ENCODE measurements at places on chromosomes 5 and 9.

DNA sequence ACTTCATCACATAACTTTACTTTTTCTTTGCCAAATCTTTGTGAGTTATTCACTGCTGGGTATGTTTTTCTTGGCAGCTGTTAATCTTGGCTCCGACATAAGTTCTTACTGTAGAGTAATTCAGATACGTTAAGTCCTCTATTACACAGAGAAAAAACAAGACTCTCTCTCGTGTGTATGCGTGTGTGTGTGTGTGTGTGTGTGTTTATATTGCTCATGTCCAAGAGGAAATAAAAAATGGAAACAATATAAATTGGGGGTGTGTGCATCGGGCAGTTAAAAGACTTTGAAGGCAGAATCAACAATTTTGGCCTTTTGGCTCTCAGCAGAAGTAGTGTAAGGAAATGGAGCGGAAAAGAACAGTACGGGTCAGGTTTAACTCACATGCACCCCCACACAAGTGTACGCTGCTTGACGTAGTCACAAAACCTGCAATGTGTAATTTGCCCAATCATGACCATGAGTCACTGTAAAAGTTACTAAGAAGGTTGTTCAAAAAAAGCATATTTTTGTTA is 67.2 kb upstream of the IFNE start:
- DNase-seq: no peak

DNA sequence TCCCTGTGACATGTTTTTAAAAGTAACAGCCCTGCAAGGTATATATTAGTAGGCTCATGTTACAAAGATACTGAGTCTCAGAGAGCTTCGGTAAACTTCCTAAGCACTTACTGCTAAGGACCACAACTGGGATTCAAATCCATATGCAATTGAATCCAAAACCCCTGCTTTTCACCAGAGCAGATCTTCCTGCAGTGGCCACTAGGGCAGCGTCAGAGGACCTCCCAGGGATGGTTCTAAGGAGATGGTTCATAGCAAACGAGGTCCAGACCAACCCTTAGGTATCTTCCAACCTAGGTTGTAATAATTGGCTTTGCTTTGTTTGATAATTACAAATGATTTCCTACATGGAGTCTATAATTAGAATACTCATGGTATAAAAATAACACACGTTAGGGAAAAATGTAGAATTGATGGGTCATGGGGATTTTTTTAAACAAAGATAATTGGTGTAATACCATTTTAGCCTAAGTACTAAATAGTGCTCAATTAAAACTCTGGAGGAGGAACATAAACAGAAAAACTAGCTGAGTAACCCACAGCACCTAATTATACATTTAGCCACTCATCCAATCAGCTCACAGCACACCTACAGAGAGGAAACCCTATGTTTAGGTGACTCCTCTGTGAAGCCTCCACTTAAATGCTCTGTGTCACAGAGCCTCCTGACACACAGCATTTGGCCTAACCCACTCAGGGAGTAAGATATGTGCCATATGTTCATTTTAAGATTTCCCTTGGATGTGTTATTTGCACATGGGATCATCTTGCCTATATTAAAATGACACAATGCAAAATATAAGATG is 10.0 kb upstream of the CAST start:
- peak; percentile 4 for DNase-seq

DNA sequence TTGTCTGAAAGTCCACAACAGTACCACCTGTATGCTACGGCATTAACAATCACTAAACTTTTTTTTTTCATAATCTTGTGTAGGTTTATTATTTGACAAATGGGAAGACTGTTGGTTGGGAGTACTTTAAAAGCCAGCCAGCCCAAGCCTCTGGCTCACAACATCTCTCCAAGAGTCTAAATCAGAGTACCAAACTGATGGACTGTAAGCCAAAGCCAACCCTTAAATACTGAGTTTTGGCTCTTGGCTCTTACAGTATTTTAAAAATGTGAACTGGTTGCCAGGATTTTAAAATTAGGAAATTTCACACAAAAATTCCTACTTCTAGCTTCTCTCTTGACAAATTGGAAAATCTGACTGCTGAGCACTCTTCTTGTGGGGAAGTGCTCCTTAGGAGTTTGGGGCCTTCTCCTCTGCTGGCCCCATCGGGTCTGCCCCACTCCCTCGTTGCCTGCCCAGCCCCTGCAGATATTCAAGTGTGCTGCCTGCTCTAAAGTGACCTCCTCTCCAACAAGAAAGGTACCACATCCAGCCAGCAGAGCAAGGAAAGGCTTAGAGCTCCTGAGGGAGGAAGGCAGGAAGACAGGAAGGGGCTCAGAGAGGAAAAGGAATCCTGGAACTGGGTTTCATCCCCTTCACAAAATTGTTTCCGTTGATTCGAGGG is 21.8 kb upstream of the TMOD1 start:
- DNase-seq: no peak

DNA sequence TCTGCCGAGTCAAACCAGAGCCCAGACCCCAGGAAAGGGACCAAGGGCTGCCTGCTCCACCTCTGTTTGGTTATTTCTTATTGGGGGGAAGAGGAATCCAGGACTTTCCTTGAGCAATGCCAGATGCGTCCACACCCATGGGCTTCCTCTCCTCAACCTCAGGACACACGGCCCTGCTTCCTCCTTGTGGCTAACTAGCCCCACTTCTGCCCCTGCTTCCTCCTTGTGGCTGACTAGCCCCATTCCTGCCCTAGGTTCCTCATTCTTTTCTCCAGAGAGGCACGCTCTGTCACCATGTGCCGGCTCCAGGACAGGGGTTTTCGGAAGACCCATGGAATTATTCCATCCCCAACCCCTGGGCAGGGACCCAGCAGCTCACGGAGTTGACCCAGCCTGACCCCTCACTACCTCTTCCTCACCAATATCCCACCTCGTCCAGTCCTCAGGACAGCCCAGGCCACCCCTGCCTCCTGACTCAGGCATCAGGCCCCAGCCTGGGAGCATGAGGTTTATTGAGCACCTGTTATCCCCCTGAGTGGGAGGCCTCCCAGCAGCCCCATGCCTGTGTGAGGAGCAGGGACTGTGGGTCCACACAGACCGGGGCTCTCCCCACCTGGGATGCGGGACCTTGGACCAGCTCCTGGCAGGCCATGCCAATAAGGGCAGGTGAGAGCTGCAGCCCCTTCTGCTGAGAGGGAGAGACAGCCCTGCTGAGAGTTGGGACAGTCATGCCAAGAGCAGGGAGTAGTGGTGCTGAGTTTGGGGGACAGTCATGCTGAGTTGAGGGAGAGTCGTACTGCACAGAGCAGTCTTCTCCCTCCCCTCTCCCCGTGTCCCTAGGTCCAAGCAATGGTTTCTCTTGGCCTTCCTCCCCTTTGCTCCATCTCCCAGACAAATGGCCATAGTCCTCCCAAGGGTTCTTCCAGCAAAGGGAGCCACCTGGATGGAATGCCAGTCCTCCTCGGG is 11.8 kb upstream of the FCN1 start:
- no peak for DNase-seq

DNA sequence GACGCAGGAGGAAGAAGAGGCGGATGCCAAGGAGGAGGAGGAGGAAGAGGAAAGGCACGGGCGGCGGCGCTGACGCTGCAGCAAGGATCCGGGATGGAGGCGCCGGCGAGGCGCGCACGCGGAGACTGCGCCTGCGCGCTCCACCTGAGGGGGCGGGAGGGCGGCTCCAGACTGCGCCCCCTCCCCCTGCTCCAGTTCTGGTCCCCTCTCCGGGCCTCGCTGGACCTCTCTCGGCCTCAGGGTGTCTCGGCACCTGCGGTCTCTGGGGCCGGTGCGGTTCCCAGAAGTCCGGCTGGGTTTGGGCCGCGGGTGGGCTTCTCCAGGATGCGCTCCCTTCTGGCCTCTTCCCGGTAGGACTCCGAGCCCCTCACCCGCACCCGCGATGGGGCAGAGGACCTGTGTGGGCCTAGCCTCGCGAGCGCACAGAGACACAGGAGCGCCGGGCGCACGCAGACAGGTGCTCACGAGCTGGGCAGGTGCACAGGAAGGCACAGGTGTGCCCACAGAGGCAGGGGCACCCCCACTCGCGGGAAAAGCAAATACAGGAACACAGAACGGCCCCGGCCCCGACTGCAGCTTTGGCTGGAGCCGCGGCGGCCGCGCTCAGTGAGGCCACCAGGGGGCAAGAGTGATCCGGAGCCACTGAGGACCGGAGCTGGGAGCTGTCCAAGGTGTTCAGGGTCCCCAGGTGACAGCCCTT is at the start of gene NPDC1:
Gene NPDC1 (minus strand): TSS at position 90 of the 700 bp plus-strand sequence. CDS start 188 bp downstream, outside the sequence.
- DNase-seq: peak; percentile 85

- no peak for DNase-seq
Measured at GRCh38 chr9:13397661-13398060, 118.2 kb upstream of the MPDZ start.

GRCh38 chr9:83379045-83379444 is 159.2 kb downstream of the FRMD3 start:
- DNase-seq: no peak

- no peak for DNase-seq
Measured at GRCh38 chr9:133490201-133490681, 11.3 kb upstream of the SLC2A6 start.

DNA sequence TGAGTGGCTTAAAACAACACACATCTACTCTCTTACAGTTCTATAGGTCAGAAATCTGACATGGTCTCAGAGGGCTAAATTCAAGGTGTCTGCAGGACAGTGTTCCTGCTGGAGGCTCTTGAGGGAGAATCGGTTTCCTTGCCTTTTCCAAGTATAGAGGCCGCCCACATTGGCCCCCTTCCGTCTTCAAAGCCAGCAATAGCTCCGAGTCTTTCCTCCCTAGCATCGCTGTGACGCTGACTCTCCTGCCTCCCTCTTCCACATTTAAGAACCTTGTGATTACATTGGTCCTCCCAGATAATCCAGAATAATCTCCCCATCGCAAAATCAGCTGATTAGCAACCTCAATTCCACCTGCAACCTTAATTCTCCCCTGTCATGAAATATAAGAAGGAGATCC is 81.3 kb upstream of the IER5L start:
- DNase-seq: no peak

GRCh38 chr5:141507387-141508091 is 18.7 kb downstream of the PCDHGC5 start:
- no peak for DNase-seq

GRCh38 chr9:120873512-120873911 is 3.5 kb downstream of the PHF19 start:
- DNase-seq: no peak

- no peak for DNase-seq
Measured at GRCh38 chr9:131677444-131678180, 62.3 kb downstream of the RAPGEF1 start.

GRCh38 chr5:159833088-159833487 is 83.2 kb upstream of the ADRA1B start:
- no peak for DNase-seq

DNA sequence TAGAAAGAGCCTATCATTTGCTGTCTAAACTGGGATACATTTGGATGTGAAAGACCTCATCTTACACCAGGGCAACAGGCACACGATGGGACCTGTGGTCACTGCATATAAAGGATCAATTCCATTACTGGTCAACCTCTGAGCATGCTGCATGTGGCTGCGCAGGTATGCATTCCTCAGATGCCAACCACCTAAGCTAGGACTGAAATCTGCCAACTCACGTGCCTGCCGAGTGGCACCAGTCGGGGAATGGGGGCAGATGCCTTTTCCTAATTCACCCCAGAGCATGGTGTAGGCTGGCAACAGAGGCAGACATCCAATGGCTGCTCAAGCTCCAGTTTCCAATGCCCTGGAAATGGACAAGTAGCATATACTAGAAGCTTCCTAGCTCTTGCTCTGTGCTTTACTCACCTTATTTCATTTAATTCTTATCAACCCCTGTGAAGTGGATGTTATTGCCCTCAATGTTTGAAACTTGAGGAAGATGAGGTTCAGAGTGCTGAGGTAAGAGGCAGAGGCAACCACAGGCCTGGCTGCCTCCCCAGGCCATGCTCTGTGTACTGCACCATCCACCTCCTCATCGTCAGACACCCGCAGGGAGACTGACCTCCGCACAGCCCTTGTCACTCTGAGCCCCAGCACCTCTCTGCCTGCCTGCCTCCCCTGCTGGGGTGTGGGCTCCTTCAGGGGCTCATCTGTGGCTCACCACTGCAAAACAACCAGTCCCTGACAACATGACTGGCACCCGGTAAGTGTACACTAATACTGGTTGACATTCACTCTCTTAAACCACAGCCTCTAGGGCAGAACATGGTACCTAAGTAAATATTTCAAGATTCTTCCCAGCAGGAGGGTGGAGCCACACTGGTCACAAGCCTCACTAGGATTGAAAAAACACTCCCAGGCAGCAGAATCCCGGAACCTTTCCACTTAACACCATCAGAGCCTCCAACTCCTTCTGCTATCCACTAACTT is 228.5 kb downstream of the CRB2 start:
- no peak for DNase-seq

- DNase-seq: peak; percentile 65
Measured at GRCh38 chr9:107190061-107190935, 92.8 kb upstream of the RAD23B start.

DNA sequence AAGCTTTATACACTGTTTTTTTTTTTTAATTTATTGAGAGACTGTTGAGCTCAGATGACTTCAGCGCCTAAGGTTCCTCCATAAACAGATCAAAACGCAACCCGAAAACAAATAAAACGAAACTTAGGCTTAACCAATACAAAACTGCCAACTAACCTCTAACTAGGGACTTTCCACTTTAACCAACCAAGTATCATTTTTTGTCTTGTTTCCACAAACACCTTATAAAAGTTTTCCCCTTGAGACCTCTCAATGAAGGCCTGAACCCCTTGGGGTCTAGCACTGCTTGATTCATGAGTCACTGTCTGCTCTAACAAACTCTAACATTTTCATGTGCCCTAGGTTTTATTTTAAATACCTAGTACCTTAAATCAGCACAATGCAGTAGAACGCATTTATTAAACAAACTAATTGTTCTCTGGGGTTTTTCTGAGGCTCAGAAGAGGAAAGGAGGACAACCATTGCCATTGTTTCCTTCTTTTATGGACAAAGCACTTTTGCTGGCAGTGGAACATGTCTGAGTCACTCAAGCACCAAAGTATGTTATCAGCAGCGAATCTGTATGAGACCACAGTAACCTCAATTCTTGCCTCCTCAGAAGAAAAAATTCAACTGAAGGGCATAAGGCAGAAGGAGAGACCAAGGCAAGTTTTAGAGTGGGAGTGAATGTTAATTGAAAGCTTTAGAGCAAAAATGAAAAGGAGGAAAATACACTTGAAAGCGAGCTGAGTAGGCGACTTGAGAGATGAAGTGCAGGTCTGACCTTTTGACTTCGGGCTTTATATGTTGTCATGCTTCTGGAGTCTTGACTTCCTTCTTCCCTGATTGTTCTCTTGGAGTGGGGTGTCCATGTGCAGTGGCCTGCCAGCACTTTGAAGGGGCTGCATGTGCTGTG is 97.7 kb upstream of the HCN1 start:
- DNase-seq: no peak

GRCh38 chr9:89604729-89605464 is at the start of gene GADD45G:
Gene GADD45G (plus strand): TSS chr9:89605012. CDS start chr9:89605122, 110 bp downstream.
- peak; percentile 97 for DNase-seq

- DNase-seq: no peak
Measured at GRCh38 chr5:78615697-78616096, 32.9 kb downstream of the LHFPL2 start.

All from NCI-H2081 (cell line).